Hematopoietic multipotent progenitor cell treated with erythropoietin and hydrocortisone succinate and interleukin-3 and kit ligand, for 8 days (in vitro differentiated cells): ENCODE measurements at places on chromosomes 5 and 9.

GRCh38 chr9:91776409-91777291, 173.4 kb downstream of the ROR2 start:
- DNase-seq: no peak

DNA sequence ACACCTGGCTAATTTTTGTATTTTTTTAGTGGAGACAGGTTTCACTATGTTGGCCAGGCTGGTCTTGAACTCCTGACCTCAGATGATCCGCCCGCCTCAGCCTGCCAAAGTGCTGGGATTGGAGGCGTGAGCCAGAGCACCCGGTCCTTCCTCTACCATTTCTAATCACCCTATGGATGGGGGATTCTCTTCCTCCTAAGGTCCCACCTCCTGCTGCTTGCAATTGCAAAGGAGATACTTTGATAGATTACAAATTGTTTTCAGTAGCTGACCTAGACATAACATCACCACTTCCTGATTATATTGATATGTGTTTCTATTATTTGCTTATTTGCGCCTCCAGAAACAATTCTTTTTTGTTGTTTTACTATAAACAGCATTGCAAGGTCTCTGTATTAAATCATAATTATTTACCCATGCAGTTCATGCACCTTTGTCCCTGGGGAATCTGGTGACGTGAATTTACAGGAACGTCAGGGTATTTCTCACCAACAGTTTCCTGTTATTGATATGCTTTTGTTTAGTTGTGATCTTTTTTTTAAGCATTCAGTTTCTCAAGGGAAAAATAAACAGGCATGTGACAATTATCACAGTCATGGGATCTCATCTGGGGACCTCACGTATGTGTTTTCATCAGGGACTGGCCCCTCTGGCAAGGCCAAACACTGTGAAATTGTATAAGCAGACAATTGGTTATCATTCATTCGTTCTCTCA, 43.2 kb downstream of the ESM1 start:
- DNase-seq: no peak

- no peak for DNase-seq
Measured at GRCh38 chr9:79809316-79809876, 237.6 kb downstream of the TLE4 start.

GRCh38 chr5:36172599-36172998, 20.7 kb downstream of the SKP2 start:
- no peak for DNase-seq

- DNase-seq: no peak
Measured at GRCh38 chr9:105447386-105447813, 434 bp upstream of the FSD1L start.

DNA sequence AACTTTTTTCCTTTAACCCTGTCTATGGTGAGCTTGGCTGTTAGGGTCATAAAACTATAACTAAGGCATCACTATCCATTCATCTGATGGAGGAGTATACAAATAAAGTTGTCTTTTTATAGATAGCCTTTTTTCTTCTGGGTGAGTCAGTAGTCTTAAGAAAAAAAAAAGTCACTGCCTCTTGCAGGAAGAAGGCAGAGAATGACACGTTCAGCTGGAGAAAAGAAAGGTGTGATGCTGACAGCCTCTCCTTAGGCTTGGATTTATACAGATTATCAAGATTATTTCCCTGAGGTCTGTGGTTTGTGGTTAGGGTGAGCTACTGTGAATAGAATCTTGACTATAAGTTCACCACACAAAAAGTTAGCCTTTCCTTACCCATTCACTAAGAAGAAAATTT, 23.0 kb downstream of the EPB41L4B start:
- no peak for DNase-seq

DNA sequence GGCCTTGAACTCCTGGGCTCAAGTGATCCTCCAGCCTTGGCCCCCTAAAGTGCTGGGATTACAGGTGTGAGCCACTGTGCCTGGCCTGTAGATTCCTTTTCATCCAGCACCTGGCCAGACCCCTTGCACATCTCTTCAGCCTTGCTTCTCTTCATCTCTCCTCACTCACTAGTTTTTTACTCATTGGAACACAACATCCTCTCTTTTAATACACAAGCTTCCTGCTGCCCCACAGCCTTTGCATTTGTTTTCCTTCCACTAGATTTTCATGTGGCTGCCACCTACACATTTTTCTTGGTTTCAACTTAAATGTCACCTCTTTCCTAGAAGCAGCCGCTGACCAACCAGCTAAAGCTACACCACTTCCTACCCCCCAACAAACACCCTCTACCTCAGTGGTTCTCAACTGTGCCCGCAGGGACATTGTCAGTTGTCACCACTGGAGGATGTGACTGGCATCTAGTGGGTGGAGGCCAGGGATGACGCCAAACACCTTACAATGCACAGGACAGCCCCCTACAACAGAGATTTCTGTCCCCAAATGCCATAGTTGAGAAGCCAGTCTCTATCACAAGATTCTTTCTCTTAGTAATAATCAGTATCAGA, 33.7 kb downstream of the HAVCR1 start:
- DNase-seq: no peak

DNA sequence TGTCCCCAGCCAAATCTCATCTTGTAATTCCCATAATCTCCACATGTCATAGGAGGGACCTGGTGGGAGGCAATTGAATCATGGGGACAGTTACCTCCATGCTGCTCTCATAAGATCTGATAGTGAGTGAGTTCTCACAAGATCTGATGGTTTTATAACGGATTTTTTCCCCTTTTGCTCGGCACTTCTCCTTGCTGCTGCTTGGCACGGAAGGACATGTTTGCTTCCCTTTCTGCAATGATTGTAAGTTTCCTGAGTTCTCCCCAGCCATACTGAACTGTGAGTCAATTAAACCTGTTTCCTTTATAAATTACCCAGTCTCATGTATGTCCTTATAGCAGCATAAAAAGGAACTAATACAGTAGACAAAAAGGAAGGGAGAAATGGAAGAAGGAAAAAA, 76.7 kb upstream of the CCNG1 start:
- DNase-seq: no peak
